Osteoblast (primary cell): ENCODE measurements at places on chromosomes 2 and 18. TPM values are rescaled to one million over a fixed set of nuclear protein-coding genes. Genes with fewer than 3 reads are reported as not detected.
A peak's percentile ranks its signal among the peaks of the same experiment; 100 is the strongest.

TMEM214 gene
- total RNA-seq: 50.3 and 50.7 TPM in 2 replicates

SOWAHC gene
- 14.7 and 17.7 TPM in 2 replicates for total RNA-seq

DQX1 gene
- not detected in 2 replicates for total RNA-seq

CHST9 gene
- total RNA-seq: not detected in 2 replicates

TTC27 gene
- 24.8 and 25.3 TPM in 2 replicates for total RNA-seq

FLACC1 gene
- 0.72 and 1.5 TPM in 2 replicates for total RNA-seq

TBR1 gene
- total RNA-seq: under 0.01 TPM in 1 of 2 replicates, not detected in the other

ANO7 gene
- total RNA-seq: 1.2 and 1.8 TPM in 2 replicates

- no peak for DNase-seq
These were observed 106.9 kb upstream of the RFX8 start for GRCh38 chr2:101581675-101582299.

DNA sequence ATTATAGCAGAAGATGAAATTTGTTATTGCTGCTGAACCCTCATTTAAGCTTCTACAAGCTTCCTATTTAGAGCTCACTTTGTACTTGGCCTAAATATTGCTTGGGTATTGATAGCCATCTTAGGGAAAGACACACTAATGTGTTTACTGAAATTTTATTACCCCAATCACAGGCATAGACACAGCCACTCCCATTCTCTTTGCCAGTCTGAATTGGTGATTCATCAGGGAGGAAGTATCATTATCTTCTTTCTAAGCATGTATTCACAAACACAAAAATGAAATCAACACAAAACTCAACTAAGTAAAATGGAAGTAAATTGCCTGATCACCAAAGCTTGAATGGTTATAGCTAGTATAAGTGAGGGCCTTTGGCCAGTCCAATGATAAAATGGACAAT, 666.3 kb downstream of the TSN start:
- DNase-seq: no peak

- DNase-seq: no peak
These were observed 159.3 kb upstream of the MYCN start for GRCh38 chr2:15780912-15781574.

- DNase-seq: no peak
These were observed 60.3 kb downstream of the CACNB4 start for GRCh38 chr2:152038441-152038958.

DNA sequence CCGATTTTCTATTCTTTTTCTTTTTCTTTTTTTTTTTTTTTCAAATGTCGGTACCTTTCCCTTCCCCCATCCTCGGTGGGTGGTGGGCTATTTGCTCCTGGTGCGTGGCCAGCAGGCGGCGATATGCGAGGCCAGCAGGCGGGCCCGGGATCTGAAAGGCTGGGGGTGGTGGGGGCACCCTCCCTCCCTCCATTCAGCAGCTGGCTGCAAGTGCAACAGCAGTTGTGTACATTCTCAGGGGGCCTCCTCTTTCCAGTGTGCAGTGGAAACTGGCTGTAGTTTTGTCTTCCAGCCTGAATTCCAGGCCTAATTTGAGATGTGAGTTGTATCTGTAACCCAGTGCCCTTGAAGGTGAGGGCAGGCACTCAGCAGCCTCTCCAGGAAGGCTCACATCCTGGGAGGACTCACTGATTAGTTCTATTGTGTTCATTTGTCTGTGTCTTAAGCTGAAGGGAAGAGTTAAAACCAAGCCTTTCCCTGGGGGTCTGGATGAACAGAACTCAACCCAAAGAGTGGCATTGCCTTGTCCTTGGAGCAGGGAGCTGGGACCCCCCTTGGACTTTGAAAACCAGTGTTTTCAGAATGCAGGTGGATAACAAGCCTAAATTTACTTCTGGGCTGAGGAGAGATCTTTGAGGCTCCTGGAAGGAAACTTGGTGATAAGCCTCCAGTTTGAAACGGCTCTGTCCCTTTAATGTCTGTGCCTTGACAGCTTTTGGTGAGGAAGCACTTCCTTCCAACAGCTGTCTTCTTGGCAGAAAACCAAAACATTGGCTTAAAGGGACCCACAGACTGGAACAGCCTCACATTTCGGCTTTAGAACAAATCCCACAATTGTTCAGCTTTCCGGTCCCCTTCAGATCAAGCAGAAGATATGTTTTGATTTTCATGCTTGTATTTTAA, 3.3 kb downstream of the MYCN start:
- peak; percentile 85 for DNase-seq

DNA sequence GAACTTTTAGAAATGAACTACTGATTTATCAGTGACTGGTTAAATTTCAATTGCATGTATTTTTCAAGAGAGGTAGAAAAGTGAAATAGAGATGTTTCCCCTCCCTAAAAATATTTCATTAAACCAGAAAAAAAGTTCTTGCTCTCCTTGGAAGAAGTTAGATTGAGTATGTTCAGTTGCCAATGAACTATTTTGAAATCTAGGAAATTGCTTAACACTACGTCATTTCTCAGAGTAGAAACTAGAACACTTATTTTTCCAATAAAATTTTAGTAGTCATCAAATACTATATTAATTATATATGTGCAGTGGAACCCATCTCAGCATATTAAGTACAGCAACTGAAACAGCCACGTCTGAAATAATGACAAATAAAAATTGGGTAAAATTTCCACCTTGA, 51.8 kb upstream of the STAT1 start:
- DNase-seq: no peak

- no peak for DNase-seq
These were observed 51.5 kb downstream of the SMIM21 start for GRCh38 chr18:75376004-75376403.

DNA sequence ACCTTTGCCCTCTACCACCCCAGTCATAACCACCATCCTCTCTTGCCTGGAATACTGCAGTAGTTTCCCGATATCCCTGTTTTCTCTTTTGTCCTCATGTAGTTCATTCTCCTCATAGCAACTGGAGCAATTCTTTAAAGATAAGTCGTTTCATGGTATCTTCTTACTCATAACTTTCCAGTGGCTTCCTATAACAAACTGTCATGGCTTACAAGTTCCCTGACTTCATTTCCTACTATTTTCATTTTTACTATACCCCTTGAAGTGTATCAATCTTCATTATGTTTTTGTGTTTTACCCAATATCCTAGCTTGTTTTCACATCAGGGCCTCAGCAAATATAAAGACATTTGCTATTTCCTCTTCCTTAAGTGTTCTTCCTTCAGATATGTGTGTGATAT, 83.7 kb upstream of the PROKR1 start:
- DNase-seq: no peak

DNA sequence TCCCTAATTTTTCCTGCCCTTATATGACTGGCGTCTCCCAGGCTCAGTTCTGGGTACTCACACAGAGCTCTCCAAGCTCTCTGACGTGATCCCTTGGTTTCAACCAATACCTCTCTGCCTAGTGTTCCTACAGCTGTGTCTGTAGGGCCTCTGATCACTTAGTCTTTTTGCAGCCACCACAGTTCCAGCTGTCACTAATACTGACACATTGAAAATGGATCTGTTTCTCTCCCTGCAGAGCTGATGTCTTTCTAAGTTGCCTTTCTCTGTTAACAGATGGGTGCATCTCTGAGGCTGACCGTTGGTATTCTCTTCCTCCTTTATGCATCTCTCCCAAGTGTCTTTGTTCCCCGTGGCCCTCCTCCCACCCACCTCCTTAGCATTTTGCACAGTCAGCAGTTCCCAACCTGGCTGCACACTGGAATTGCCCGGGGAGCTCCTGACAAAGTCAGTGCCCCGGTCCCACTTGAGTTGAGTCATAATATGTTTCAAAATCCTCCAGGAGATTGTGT, 62.5 kb downstream of the CERS6 start:
- no peak for DNase-seq

- no peak for DNase-seq
These were observed 101.1 kb upstream of the ODC1 start for GRCh38 chr2:10549195-10549594.

GRCh38 chr2:213147538-213147937, 3.9 kb downstream of the IKZF2 start:
- no peak for DNase-seq

DNA sequence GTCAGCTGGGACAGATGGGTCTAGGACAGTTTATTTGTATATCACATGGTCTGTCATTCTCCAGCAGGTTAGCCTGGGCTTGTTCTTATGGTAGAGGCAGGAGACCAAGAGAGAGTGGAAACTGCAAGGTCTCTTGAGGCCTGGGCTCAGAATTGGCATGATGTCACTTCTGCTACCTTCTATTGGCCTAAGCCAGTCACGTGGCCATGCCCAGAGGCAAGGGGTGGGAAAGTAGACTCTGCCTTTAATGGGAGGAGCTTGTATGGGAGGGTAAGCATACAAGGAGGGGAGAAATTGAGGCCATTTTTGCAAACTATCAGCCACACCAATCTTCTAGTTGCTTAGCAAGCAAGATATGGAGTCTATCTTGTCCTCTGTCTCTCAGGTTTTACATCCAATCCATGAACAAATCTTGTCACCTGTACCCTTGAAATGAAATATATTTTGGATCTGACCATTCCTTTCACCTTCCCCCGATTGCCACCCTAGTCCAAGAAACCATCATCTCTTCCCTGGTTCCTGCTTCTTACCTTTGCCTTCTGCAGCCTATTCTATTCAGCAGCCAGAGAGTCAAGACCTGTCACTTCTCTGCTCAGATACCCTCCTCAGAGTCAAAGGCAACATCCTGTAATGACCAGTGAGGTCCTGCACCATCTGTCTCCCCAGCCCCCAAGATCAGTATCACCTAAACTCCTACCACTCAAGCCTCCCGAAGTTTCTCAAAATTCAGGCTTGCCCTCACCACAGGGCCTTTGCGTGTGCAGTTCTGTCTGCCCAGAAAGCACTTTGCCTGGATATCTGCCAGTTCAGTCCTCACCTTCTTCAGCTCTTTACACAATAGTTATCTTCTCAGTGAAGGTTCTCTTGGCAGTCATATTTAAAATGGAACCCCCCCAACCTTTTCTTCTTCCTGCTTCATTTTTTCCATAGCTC, 240.0 kb downstream of the LOXHD1 start:
- no peak for DNase-seq

- no peak for DNase-seq
These were observed 13.8 kb upstream of the SGPP2 start for GRCh38 chr2:222410534-222410933.

- peak; percentile 88 for DNase-seq
These were observed 35.4 kb downstream of the INSIG2 start for GRCh38 chr2:118123561-118124232.

- no peak for DNase-seq
These were observed 262.0 kb downstream of the TNS1 start for GRCh38 chr2:217740756-217741155.

- DNase-seq: no peak
These were observed 3.5 kb downstream of the TMEM127 start for GRCh38 chr2:96262306-96262705.

DNA sequence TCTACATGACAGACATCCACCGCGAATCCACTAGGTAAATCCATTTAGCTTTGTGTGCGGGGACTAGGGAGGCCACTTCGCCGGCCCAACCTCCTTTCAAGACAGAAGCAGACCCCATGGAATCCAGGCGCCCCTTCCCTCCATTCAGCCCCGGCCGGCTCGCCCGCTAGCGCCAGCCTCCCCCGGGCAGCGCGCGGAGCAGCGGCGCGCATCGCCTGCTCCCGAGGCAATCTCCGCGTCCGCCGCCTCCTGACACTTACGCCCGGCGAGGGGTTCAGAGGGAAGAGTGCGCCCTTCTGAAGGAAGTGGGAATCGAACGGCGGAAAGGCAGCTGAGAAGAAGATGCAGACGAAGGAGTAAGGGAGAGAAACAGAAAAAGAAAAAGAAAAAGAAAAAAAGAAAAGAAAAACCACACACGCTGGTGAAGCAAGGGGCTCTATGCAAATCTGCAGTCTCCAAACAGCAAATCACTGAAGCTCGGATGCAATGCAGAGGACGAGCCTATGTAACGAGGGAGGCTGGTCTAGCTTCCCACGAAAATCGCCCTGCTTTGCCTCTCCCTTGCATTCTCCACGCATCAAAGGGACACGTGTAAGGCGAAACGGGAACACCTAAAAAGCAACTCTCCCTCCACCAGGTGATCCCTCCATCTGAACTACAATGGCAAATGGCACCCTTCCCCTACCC, 684.4 kb downstream of the NRXN1 start:
- DNase-seq: no peak

- no peak for DNase-seq
These were observed 34.9 kb downstream of the CABLES1 start for GRCh38 chr18:23170137-23170536.

GRCh38 chr18:68414407-68414806, 300.5 kb downstream of the TMX3 start:
- no peak for DNase-seq

DNA sequence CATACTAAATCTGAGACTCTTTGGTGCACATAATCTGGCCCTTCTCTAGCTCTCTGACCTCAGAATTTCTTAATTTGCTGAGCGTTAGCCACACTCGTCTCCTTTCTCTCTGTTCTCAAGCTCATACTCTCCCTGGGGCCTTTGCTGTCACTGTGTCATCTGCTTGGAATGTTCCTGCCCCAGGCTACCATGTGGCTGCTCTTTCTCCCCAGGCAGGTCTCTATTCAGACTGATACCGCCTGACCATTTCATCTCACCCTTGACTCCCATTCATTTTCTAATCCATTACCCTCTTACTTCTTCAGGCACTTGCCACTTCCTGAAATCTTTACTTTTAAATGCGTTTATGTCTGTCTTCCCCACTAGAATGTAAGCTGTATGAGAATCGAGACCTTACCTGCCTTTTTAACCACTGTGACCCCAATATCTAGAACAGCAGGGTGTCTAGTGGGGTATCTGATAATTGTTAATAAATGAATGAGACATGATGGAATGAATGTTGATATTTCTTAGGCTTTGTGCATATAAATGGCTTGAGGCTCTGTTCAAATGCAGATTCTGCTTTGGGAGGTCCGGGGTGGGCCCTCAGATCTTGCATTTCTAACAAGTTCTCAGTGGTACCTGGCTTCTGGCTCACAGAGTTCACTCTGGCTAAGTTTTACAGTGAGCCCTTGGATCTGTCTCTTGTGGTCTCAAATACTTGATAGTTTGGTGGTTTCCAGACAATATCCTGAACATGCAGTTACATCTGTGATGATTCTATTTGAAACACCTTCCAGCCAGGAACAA, 89.9 kb upstream of the EPC2 start:
- no peak for DNase-seq

- DNase-seq: peak; percentile 48
These were observed 2.1 kb downstream of the POMC start for GRCh38 chr2:25165992-25166875.

DNA sequence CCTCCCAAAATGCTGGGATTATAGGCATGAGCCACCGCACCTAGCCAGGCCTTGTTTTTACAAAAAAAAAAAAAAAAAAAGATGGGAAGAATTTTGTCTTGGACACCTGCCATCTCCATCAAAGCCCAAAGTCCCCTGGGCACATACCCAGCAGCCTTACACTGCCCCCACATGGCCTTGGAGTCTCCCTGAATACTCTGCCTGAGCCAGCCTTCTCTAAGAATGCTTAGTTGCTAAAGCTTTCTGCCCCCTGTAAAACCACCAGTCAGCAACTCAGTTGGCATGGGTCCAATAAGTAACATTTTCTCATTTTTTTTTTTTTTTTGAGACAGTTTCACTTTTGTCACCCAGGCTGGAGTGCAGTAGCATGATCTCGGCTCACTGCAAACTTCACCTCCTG, 40.6 kb downstream of the SPC25 start:
- DNase-seq: peak; percentile 76
